ENCODE measurements at places on chromosomes 11 and 22.

DNA sequence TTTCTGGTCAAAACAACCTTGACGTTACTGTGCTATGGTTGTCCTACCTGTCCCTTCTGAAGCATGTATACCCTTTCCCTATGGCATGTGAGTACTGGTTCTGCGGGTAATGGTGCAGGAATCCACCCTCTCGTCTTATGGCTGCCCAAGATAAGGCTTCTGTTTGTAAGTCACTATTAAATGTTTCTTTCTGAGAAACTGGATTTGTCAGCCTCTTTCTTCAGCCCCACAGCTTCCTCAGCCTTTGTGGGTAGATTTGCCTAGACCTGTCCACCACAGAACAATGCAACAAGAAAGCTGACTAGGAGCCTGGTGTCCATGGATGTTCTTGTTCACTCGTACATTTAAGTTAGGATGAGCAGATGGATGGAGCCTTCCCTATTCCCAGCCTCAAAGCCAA lies 14.4 kb downstream of the MMP7 start:
- no peak for DNase-seq

DNA sequence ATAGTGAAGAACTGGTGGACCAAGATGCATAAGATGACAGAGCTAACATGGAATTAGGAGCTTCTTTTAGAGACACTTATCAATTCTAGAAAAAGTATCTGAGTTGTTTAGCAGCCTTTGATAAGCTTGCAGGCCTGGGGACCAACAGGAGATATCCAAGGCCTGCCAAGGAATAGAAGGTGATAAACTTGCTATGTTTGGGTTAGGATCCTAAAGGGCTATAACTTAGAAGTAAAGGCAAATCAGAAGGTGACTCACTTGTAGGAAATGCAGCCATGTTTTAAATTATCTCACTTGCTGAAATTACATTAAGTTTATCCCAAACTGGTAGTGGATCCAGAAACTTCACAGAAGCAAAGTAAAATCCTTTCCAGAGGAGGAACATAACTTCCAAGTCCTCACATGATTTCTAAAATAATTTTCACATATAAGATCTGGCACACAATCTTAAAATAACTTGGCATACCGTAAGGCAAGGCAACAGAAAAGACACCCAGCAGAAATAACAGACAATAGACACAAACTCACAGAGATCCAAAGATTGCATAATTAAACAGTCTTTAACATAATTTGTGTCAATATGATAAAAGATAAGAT lies 69.6 kb upstream of the TEAD1 start:
- no peak for DNase-seq

DNA sequence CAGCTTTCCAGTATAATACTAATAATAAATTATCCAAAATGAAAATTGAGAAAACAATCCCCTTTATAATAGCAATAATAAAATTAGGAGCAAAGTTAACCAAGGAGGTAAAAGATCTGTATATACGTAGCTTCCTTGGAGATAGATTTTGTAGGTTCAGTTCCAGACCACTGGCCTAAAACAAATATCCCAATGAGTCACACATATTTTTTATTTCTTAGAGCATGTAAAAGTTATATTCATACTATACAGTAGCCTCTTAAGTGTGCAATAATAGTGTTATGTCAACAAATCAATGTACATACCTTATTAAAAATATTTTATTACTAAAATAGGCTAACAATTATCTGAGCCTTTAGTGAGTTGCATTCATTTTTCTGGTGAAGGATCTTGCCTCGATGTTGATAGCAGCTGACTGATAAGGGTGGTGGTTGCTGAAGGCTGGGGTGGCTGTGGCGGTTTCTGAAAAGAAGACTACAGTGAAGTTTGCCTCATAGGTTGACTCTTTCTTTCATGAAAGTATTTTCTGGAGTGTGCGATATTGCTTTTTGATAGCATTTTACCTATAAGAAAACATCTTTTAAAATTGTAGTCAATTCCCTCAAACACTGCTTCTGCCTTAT lies 178.5 kb downstream of the ARHGAP42 start:
- DNase-seq = no peak

GRCh38 chr11:38411149-38411548 lies 1813.1 kb upstream of the RAG2 start:
- no peak for DNase-seq

- DNase-seq = no peak
Measured at GRCh38 chr11:4699697-4700435, 2.2 kb upstream of the OR51E2 start.

DNA sequence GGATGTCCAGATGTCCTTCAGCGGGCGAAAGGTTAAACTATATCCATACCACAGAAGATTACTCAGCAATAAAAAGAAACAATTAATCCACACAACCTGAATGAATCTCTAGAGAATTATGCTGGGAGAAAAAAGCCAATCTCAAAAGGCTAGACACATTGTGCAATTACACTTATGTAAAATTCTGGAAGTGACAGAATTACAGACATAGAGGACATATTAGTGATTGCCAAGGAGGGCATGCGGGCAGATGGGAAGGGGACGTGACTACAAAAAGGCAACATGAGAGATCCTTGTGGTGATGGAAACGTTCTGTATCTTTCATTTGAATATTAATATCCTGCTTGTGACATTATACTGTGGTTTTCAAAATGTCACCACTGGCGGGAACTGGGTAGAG lies 103.5 kb upstream of the BMAL1 start:
- no peak for DNase-seq

DNA sequence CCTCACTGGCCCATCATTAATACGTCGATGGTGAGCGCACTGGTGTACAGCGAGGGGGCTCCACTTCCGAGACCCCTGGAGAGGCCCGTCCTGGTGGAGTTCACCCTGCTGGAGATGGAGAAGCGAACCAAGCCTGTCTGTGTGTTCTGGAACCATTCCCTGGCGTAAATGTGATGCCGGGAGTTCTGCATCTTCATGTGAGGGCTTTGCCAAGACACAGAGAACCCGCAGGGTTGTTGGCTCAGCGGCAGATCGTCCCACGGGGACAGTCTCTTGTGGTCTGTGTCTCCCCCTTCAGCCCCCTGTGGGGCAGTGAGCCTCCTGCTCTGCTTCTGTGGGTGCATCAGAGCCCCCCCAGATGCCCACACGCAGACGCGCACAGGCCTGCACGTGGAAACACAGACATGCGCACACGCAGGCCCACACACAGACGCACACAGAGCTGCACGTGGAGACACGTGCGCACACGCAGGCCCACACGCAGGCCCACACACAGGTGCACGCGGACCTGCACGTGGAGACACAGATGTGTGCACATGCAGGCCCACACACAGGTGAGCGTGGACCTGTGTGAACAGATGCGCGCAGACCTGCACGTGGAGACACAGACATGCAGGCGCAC lies 55.8 kb upstream of the PRODH start:
- DNase-seq = no peak

- no peak for DNase-seq
Measured at GRCh38 chr11:128908391-128909246, 17.5 kb downstream of the KCNJ5 start.

DNA sequence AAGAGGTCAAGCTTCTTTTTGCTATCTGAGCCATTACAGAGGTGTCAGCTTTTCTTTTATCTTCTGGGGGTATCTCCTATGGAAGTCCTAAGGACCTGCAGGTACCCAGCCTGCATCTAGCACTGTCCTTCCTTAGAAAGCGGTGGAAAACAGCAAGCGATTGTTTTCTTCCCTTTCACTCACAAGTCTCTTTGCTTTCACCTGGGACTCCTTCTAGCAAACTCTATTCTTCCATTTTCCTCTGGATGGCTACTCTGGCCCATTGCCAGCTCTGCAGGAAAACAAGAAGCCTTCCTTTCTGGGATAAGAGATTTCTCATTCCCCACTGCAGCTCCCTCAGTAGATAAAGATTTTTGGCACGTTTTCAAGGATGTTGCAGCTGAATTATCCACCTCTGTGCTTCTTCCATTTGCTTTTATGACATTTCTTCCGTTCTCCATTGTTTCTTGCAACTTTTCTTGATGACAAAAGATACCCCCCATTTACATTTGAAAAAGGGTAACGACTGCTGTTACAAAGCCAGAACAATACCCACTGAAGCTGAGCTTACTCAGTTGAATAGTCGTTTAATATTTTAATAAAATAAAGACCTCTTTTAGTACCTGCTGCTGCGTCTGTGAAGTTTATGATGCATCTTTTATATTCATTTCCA lies 40.2 kb upstream of the BDNF start:
- no peak for DNase-seq

- DNase-seq = no peak
Measured at GRCh38 chr22:35615156-35615555, 2.0 kb downstream of the MB start.

DNA sequence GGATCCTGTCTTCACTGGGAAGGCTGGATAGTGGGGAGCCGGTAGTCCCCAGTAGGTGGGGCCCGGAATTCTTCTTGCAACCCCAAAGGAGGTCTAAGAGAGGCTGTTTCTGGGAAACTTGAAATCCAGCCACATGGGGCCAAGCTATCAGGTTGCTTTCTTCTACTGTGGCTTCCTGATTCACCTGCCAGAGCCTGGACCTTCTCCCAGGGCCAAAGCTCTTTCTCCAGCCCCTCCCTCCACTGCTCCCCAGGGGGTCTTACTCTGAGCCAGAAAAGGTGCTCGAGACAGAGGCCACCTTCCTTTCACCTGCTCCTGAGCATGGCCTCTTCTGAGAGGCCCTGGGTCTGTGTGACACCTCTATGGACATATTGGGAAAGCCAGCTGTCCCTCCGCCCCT lies 9.1 kb downstream of the TST start:
- DNase-seq = no peak

DNA sequence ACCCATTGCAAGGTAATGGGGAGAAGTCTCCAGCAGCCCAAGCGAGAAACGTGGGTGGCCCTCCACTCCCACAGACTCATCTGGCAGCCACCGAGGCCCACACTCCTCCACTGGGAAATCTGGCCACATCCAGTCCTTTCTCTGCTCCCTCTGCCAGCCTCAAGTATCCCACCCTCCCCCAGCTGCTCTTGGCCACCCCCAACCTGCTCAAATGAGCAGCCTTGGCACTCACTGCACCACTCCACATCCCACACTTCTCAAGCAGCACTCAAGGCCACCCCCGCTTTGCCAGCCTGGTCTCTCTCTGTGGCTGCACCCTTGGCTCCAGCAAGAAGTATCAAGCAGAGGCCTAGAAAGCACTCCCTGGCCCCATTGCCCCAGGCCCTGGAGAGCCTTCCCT lies 28.2 kb downstream of the SLC22A12 start:
- DNase-seq = no peak

DNA sequence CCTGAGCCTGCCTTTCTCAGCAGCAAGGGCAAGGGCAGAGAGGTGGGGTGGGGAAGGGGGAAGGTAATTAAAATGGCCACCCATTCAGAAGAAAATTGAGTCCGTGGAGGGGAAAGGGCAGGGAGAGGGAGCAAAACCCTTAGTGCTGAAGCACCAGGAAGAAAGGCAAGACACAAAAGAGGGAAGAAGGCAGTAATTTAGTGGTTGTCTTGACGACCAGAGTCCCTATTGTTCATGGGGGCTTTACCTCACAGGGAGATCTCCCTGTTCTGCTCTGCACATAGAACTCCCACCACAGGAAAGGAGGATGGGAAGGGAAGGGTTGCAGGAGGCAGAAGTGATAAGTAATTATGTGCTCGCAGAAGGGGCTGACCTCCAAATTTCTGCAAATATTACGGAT lies 23.4 kb downstream of the SNX19 start:
- no peak for DNase-seq

DNA sequence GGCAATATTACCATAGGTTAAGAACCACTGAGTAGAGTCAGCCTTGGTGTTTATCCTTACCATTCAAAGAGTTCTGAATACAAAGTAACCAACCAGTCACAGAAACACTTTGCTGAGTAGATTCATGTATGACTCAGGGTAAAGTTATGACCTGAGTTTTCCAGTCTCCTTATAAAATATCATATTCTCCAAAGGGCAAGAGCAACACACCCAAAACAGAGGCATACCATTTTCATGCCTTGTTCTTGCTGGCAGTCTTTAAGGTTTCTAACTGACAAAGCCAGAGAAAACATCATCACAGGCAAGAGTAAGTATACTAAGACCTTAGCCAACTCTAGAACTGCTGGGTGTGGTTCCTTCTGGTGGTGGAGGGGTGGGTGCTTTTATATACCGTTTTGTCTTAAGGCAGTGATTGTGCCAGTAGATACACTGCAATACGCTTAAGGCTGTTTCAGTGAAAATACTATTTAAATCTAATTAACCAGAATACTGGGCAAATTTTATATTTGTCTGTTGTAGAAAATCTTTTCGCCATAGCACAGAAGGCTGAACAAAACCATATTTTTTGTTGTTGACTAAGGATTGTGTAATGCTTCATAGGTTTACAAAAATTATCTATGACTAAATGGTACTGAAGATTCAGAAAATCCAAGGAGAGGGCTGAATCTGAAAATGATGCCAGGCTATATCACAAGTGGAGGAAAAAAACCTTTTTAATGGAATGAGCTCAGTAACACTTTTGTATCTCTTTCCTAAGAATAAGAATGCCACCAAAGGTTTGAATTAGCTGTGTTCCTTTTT lies 3.0 kb downstream of the ATL3 start:
- DNase-seq = no peak

- no peak for DNase-seq
Measured at GRCh38 chr11:86519064-86519911, 144.6 kb downstream of the CCDC81 start.

DNA sequence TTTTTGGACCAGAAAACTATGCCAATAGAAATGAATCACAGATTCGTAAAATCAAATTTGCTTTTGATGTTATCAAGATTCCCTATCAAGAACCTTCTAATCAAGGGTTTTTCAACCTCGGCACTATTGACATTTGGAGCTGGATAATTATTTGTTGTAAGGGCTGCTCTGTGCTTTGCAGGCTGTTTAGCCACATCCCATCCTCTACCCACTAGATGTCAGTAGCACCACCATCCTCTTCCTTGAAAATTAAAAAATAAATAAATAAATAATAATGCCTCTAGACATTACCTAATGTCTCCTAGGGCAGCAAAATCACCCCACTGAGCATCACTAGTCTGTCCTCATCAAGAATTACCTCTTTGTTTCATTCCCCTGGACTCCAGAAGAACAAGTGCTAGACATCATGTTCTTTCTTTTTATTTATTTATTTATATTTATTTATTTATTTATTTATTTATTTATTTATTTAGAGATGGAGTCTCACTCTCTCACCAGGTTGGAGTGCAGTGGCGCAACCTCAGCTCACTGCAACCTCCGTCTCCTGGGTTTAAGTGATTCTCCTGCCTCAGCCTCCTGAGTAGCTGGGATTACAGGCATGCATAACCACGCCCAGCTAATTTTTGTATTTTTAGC lies 744.7 kb downstream of the KCNA4 start:
- no peak for DNase-seq

GRCh38 chr22:23685205-23685784 lies 5.5 kb upstream of the RGL4 start:
- no peak for DNase-seq

DNA sequence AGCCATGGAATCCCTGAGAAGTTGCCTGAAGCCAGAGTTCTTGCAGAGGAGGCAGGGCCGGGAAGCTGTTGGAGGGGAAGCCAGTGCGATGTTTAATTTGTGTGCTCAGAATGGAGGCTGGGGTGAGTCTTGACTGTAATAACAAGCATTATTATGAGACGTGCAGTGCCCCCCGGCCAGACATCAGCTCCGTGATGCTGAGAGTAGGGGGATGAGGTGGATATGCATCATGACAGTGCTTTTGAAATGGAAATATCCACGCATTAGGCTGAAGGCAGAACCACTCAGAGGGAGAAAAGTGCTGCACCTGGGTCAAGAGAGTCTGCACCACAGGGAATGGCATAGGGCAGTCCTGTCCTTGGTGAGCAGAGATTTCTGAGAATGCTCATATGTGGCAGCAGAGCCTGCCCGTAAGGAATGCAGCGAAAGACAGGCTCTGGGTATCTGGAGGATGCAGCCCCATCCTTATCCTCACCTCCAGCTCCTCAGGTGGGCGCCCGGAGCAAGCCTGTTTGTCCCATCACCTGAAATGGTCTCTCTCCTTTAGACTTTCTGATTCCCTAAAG lies 37.6 kb upstream of the SEZ6L start:
- DNase-seq = no peak
